ENCODE measurements at places on chromosomes 11 and 22. TPM values are rescaled to one million over a fixed set of nuclear protein-coding genes. Genes with fewer than 3 reads are reported as not detected.

OR51E2 gene
- not detected for total RNA-seq

SLC17A6 gene
- total RNA-seq: not detected

GAL gene
- total RNA-seq: not detected

APOBEC3G gene
- 73.3 TPM for total RNA-seq

CASP5 gene
- total RNA-seq: not detected

TAF1D gene
- total RNA-seq: 144 TPM

SYCE3 gene
- not detected for total RNA-seq

TRIM6 gene
- total RNA-seq: 0.10 TPM

OR5L2 gene
- total RNA-seq: not detected

HBD gene
- total RNA-seq: not detected

SEPTIN3 gene
- total RNA-seq: 2.1 TPM

INCENP gene
- total RNA-seq: 136 TPM
